ENCODE measurements at places on chromosomes 5 and 9. TPM values are rescaled to one million over a fixed set of nuclear protein-coding genes. Genes with fewer than 3 reads are reported as not detected.

SLC45A2 gene
- not detected for total RNA-seq

RRAGA gene
- 78.8 TPM for total RNA-seq

OMD gene
- total RNA-seq = 6.4 TPM

EGFL7 gene
- total RNA-seq = 81.5 TPM

TEX48 gene
- not detected for total RNA-seq

DNA sequence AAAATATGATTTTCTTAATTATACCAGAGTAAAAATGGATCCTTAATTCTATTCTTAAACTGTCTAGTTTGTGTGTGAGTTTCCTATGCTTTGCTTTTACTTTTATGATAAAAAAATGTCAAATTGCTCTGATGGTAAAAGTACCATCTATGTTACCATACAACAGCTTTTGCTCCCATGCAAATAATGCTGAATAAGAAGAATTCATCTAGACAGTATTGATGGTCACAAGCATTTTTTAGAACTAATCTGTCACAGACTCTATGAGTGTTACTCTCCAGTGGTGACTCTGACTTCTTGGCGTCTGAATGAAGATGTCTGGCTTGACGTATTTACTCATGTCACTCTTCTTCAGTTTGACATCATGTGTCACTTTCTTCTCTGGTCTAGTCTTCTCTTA lies 608.1 kb upstream of the RORB start:
- no peak for DNase-seq

DNA sequence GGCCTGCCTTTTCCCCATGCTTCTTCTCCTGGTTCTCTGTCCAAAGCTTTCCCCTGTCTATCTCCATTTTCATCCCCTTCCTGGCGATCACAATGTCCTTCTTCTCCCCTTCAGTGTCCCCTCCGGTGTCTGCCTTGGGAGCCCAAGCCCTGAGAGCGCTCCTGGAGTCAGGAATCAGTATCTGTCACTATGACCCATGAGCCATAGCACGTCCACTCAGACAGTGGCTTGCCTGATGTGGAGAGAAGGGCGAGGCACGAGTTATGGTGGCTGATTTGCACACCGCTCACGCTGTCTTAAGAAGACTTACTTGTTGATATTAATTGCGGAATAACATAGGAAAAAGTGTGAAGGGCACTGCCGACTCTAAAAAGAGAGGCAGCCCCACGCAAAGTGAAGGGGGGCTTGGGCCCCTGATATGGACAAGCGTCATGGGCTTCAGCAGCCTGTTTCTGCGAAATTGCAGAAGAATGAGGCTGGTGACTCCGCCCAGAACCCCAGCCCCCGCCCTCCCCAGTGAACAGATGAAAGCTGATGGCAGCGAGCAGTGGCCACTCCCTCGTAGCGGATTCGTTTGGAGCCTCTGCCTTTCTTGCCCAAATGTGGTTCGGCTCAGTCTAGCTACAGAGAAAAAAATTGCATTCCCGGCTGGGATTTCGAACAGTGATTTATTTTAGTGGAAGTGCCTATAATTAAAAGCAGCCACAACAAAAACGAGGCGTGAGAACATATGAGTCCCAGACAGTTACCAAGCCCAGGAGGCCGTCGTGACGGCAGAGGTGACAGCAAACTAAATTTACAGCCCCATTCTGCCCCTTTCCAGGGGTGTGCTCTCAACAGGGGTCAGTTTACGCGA lies 149.8 kb downstream of the ICE1 start:
- peak; percentile 29 for DNase-seq

GRCh38 chr5:32542216-32543059 lies 42.9 kb upstream of the SUB1 start:
- no peak for DNase-seq

DNA sequence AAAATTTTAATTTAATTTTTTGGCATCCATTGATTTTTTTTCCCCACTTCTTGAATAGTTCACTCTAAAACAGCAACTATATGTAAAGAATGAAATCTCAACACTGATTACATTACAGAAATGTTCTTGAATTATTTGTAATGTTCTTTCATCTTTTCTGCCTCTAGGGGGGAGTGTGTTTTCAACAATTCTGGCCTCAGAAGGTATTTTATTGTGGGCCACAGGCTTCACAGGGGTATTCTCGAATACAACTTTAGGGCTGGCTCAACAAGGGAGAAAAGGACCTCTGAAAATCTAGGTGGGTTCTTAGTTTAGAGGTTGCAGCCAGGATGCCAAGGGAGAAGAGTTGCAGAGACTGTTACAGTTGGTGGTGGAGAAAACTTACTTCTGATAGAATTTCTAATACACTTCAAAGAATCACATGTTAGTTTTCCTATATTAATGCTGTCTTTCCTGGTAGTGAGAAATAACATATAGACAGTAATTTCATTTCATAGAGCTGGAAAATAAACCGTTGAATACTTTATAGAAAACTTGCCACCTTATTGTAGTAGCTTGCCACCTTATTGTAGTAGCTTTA lies 3.6 kb upstream of the NPR3 start:
- no peak for DNase-seq

DNA sequence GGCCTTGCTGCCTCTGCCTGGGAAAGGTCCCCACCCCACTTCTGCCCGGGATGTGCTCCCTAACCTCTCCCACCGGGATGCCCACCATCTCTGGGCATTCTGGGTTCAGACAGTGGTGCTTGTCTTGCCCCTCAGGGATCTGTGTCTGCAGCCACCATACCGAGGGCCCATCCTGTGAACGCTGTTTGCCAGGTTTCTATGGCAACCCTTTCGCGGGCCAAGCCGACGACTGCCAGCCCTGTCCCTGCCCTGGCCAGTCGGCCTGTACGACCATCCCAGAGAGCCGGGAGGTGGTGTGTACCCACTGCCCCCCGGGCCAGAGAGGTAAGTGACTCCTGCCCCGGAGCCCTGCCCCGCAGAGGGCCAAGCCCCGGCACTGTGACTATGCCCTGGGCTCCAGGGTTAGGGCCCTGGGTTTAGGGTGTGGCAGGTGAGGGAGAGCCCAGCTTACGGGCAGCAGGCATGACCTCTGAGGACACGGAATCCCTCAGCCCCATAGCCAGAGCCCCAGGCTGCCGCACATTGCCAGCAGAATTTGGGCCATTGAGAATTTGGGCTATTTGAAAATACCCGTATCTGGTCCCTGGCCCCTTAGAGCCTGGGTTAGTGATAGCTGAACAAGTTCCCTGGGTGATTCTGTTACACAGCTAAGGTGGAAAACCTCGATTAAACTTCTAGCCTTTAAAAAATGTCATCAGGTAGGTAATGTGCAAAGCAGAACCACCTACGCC lies 35.3 kb upstream of the AIF1L start:
- no peak for DNase-seq

- DNase-seq = no peak
These were observed 9.4 kb upstream of the GABRA6 start for GRCh38 chr5:161676103-161676502.

DNA sequence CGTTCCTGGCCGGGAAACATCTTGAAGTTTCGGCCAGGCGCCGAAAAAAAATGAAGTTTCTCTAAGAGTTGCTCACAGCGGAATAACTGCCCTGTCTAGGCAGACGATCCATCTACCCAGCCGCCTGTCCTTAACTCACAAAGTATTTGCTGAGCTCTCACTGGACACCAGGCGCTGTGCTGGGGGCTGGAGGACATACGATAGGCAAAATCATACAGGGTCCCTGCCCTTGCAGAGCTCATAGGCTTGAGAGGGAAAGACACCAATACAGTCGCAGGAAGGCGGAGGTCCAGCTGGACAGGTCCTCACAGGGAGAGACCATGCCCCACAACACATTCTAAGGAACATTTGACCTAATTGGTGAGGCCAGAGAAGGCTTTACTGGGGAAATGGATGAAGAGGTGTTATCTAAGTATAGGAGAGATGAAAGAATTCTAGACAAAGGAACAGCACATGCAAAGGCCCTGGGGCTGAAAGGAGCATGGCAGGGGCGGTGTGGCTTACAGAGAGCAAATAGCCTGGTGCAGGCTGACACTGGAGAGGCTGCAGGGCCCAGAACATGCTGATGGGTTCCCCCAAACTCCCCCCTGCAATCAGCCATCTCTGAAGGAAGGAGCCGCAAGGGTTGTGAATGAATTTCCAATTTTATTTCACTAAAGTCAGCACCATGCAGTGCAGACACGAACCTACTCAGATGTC lies 2.0 kb upstream of the MXD3 start:
- DNase-seq = no peak

- no peak for DNase-seq
These were observed 147.2 kb upstream of the IRX2 start for GRCh38 chr5:2898661-2899060.

GRCh38 chr5:158824241-158824882 lies 275.4 kb downstream of the EBF1 start:
- no peak for DNase-seq

DNA sequence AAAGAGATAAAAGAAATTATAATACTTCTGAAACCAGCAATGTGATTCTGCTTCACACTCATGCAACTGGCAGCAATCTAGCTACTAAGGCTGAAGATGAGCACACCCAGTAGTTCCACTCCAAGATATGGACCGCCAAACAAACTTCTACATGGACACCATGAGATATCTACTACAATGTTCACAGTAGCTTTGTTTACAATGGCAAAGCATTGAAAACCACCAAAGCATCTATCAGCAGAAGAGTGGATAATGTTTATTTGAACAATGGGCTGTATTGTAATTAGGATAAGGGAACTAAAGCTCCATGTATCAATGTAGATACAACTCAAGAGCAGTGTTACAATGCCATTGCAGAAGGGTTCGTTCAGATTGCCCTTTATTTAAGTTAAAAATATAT lies 91.2 kb upstream of the ERBIN start:
- DNase-seq = no peak

DNA sequence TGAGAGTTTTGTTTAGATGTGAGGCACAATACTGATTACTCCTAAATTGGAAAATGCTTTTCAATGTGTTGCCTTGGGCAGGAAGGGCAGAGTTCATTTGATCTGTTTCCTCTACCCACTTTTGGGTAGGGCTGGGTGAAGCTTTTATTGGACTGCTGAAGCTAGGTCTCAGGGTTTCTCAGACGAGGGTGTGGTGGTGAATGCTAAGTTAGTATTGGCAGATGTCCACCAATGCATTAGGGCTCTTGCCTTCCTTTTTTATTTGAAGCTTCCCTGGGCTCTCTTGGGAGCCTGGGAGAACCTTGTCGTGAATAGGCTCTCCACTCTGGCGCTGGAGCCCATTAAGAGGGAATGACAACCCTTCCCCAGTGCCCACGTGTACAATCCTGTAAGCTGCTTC lies 23.1 kb downstream of the SPTAN1 start:
- DNase-seq = no peak

GRCh38 chr9:14650596-14650995 lies 42.6 kb downstream of the ZDHHC21 start:
- no peak for DNase-seq

- DNase-seq = no peak
These were observed 119.3 kb downstream of the CD180 start for GRCh38 chr5:67077296-67077695.

DNA sequence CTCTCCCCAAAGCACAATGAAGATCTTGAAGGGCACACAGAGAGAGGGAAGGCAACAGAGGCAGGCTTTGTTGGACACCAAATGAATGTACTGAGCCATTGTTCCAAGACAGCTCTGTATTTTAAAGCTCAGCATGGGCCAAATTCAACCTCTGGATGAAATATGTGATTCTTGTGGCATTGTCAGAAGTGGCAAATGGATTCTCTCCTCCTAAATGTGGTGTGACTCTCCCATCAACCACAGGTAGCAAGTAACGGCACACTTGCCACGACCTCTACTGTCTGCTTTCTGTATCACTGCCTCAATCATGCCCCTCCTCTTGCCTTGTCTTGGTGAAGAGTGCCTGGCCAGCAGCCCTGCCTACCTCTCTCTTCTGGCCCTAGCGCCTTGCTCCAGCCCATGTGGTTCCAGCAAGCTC lies 6.1 kb upstream of the MOB3B start:
- DNase-seq = no peak

- DNase-seq = peak; percentile 52
These were observed 502 bp downstream of the NSD1 start for GRCh38 chr5:177133853-177134696.

DNA sequence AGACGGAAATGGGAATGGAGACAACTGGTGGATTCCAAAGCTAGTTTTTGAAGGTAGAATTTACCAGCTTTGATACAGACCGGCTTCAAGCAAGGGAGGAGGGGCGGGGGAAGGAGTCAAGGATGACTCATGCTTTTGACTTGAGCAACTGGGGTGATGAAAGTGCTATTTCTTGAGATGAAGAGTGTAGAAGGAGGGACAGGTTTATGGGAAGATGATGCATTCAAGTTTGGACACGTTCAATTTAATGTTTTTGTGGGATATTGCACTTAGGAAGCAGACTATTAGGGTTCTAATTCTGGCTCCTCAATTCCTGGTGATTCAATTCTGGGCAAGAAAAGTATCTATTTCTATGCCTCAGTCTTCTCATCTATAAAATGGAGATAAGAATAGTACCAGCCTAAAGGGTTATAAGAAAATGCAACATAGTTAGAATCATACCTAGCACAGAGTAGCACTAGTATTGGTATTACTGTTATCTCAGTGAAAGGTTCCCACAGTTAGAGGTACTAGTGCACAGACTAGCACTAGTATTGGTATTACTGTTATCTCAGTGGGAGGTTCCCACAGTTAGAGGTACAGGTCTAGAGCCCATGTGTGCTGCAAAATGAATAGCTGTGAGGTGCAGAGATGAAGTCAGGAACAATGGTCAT lies 4.6 kb downstream of the NIPAL4 start:
- DNase-seq = no peak

GRCh38 chr5:74544811-74545210 lies 95.7 kb downstream of the ENC1 start:
- no peak for DNase-seq

DNA sequence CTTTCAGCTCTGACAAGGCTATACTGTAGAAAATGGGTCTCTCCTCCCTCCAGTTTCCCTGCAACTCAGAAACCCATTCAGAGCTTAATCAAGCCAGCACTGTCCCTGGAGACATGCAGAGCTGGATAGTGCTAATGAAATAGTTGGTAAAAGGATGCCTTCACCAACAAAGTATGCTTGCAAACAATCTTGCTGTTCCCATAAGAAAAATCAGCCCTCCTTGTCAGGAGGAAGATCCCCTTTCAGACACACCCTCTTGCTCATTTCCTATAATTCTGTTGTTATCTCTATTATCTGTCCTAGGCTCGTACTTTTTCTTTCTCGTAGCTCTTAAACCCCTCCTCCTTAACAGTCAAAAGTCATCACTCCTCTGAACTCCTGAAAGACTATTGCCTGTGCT lies 9.9 kb upstream of the OSMR start:
- no peak for DNase-seq

DNA sequence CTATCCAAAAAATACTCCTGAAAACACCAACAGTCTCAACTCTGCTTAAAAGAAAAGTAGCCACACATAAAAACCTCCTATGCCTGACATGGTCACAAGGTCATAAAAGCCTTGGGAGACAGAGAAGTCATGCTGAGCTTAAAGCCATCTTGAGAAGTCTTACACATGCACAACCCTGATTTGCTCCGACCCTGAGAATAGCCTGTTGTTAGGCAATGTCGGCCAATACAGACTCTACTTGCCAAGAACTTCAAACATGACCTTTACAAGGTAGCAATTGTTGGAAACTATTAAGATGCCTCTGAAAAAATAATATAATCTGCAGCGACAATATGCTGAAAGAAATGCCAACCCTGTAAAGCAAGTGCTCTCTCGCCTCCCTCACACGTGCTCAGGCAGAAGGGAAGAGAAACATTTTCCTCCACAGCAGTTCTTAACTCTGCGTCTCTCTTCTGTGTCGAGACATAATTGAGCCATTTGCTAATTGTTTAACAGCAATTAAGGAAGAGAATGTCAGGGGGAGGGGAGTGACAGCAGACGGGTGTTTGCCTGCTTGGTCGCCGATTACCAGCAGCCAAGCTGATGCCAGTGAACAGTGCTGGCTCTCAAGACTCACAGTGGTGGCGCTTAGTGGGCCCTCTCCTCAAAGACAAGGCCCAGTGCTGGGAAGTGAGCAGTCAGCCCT lies 393.6 kb downstream of the SPOCK1 start:
- no peak for DNase-seq

GRCh38 chr5:168073991-168074800 lies 217.2 kb upstream of the WWC1 start:
- no peak for DNase-seq

All from left ventricle myocardium inferior (tissue), 1 donor.